ENCODE measurements at places on chromosomes 5 and 9.

- DNase-seq = no peak
Measured at GRCh38 chr9:126612326-126612812, 1.4 kb upstream of the LMX1B start.

GRCh38 chr9:124137009-124137943 lies 120.5 kb upstream of the NEK6 start:
- no peak for DNase-seq

DNA sequence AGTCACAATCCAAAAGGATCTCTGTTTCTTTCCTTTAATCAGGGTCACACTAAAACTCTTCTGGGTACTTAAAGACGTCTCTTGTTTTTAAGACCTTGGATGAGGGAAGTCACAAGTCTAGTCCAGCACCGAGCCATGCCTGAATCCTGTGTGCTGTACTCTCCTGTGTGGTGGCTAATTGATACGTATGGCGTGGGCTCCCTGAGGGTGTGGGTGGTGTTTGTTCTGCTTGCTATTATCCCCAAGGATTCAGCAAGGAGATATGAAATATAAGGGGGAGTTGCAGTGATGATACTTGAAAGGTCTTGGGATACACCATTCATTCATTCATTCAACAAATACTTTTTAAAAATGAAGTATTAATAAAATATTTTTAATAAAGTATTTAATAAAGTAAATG lies 128.3 kb downstream of the ARHGEF28 start:
- DNase-seq = no peak

DNA sequence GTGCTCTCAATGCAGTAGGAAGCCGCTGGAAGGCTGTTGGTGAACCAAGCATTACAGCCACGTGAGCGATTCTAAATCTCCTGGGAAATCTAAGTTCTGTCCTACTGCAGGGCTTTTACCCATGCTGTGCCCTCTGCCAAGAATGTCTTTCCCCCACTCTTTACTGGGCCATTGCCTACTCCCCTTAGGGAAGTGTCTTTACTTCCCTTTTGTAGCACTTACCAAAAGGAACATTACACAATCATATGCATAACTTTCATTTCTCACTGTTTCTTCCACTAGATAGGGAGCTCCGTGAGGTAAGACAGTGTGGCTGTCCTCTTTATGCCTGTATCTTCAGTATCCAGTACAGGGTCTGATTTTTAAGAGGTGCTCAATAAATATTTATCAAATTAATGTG lies 241.7 kb upstream of the NR4A3 start:
- peak; percentile 66 for DNase-seq

GRCh38 chr9:124510650-124511425 lies 3.6 kb upstream of the NR5A1 start:
- DNase-seq = no peak

GRCh38 chr5:16482891-16483290 lies 17.3 kb upstream of the ZNF622 start:
- no peak for DNase-seq

- no peak for DNase-seq
Measured at GRCh38 chr5:175517824-175518450, 39.6 kb downstream of the SFXN1 start.

- DNase-seq = no peak
Measured at GRCh38 chr5:157456301-157456700, 3.7 kb upstream of the NIPAL4 start.

DNA sequence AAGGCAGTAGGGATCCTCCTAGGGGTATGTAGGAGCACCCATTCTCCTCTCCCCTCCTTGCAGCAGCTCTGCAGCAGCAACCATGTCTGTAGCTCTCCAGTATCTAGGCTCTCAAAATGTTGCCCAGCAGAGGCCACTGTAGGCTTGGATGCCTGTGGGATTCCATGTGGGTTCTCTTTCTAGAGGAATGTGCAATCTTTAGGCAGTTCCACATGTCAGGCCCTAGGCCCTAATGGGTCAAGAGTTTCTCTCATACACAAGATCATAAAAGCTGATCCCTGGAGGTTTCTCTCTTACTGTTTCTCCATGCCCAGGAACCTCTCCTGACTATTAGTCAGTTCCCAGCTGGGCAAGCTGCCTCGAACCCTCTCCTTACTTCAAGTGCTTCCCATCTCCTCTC lies 215.8 kb downstream of the FRMD3 start:
- DNase-seq = no peak

GRCh38 chr5:58708456-58708855 lies 125.6 kb downstream of the RAB3C start:
- no peak for DNase-seq

GRCh38 chr5:71454913-71455312 lies 538 bp upstream of the BDP1 start:
- no peak for DNase-seq
